Liver (tissue), 10 donors: ENCODE measurements at places on chromosomes 12 and 14. TPM values are rescaled to one million over a fixed set of nuclear protein-coding genes. Genes with fewer than 3 reads are reported as not detected.

EIF2S3B gene
- polyA plus RNA-seq: 0.51 TPM

RNASE7 gene
- 0.11 TPM for polyA plus RNA-seq

POTEG gene
- not detected for polyA plus RNA-seq

CCDC196 gene
- polyA plus RNA-seq: 11.4 TPM

KRT71 gene
- polyA plus RNA-seq: not detected

VRTN gene
- polyA plus RNA-seq: not detected

ESRRB gene
- 0.08 TPM for polyA plus RNA-seq

MEG3 gene
- polyA plus RNA-seq: 19.9 TPM

MPHOSPH9 gene
- 15.6 TPM for polyA plus RNA-seq

LMO3 gene
- polyA plus RNA-seq: 1.2 TPM

DLGAP5 gene
- polyA plus RNA-seq: 0.47 TPM

TAS2R13 gene
- polyA plus RNA-seq: not detected

OR10G2 gene
- polyA plus RNA-seq: not detected

FAM186B gene
- 0.51 TPM for polyA plus RNA-seq

YAF2 gene
- polyA plus RNA-seq: 7.3 TPM

EFS gene
- polyA plus RNA-seq: 0.10 TPM
